Testis (tissue), 5 donors: ENCODE measurements at places on chromosomes 5 and 9.
A peak's percentile ranks its signal among the peaks of the same experiment; 100 is the strongest.

GRCh38 chr9:90054810-90055209, 450.0 kb downstream of the GADD45G start:
- DNase-seq: no peak

- DNase-seq: no peak
These were observed 71.9 kb downstream of the CDK5RAP2 start for GRCh38 chr9:120507936-120508510.

DNA sequence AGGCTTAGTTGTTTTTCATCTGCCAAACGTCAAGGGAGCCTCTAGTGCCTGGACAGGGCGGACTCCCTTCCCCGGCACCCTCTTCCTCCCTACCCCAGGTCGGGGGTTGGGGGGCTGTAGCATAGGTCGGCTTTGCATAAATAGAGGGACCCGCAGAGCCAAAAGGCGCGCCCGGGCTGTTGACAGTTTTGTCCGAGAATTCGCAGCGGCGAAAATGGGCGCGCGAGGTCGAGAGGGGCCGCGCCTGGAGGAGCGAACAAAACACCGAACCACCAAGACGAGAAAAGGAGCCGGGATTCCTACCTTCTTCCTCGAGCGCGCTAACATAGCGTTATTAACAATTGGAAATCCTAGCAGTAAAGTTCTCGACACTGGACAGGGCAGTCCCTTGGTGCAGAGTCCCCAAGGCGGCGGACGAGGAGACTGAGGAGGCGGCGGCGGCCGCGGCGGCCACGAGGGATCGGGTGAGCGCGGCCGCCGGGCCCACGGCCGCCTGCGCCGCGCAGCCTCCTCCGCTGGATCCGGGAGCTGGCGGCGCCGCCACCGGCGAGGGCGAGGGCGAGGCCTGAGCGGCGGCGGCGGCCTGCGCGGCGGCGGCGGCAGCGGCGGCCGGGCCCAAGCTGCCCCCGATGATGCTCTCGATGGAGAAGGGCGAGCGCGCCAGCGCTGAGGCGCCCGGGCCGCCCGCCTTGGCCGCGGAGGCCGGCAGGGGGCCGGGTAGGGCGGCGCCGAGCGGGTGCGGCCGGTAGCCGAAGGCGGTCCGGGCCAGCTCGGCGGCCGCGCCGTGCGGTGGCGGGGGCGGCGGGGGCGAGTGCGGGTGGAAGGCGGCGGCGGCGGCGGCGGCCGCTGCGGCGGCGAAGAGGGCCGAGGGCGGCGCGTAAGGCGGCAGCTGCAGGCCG, 1.7 kb downstream of the FOXD1 start:
- no peak for DNase-seq

DNA sequence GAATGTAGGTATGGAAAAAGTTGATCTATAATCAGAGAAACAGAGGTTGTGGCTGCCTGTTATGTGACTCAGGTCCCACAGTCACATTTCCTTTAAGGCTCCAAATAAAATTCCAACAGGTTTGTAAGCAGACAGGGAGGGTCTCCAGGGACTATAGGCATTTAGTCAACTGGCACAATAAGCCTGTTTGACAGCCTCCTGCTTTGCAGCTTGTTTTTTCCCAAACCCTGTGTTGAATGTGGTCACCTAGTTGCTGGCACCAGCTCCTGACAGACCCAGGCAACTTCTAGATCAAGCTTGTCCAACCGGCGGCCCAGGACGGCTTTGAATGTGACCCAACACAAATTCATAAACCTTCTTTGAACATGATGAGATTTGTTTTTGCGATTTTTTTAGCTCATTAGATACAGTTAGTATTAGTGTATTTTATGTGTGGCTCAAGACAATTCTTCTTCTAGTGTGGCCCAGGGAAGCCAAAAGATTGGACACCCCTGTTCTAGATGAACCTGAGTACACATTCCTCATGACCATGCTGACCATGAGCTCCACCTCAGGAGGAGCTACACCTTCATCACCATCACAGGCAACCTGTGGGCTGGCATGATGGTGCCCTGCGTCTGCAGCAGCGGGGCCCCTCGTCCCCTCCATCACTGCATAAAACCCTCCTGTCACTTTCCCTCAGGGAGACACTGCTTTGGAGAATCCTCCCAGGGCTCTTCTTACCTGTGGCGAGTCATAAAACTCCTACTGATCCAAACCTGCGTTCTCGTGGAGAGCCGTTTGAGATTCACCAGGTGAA, 15.7 kb upstream of the GRHPR start:
- no peak for DNase-seq

DNA sequence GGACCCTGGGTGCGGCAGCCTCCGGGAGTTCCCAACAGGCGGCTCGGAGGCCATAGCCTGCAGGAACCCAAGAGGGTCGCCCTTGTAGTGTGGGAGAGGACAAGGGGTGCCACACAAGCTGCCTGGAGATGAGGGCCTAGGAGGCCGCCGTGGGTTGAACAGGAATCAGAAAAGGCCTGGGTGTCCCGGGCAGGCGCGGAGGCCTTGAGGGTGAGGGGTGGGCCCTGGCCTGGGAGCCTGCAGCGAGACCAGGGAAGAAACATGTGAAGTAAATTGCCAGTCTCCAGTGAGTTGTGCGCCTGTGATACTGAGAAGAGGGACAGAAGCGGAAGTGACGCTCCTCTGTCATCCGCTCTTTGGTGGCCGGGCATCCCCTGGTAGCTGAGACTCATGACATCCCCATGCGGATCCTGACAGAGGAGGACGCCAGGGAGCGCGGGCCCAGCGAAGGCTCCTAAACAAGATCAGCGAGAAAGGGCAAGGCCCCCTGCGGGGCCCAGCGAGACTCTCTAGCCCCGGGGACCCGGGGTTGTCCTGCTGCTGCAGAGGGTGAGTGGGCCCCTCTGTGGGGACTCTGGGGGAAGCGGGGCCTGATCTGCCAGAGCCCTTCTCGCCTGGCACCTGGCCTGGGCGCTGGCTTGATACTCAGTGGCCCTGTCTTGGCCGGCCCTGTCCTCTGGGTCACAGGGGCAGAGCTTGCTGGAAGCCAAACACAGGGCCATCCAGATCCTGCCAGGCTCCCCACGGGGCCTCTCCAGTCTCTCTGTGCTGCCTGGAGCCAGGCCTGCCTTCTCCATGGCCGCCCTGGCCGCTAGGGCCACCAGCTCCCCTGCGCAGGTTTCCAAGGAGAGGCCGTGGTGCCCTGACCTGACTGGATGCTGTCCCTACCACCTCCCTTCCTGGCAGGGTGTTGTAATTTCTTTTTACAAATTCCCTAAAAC, 788.4 kb downstream of the TLE4 start:
- DNase-seq: peak; percentile 18

- DNase-seq: no peak
These were observed 844.3 kb upstream of the DMAC1 start for GRCh38 chr9:8643896-8644295.

DNA sequence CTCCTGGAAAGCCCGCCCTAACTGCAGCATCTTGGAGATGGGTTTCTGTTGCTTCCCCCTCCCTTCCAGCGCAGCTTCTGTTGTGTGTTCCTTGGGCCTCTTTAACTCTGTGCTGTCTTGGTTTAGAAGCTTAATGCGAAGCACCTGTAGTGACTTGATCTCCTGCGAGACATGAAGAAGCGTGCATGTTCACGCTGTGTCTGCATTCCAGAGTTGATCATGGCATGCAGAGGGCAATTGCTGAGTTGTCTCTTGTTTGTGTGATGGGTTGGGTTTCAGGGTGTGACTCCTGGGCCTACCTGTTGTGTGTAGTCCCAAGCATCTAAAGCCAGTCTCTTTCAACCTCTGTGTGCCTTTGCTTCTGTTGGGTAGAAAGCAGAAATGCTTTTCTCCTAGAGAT, 155.6 kb downstream of the SMARCA2 start:
- DNase-seq: no peak

DNA sequence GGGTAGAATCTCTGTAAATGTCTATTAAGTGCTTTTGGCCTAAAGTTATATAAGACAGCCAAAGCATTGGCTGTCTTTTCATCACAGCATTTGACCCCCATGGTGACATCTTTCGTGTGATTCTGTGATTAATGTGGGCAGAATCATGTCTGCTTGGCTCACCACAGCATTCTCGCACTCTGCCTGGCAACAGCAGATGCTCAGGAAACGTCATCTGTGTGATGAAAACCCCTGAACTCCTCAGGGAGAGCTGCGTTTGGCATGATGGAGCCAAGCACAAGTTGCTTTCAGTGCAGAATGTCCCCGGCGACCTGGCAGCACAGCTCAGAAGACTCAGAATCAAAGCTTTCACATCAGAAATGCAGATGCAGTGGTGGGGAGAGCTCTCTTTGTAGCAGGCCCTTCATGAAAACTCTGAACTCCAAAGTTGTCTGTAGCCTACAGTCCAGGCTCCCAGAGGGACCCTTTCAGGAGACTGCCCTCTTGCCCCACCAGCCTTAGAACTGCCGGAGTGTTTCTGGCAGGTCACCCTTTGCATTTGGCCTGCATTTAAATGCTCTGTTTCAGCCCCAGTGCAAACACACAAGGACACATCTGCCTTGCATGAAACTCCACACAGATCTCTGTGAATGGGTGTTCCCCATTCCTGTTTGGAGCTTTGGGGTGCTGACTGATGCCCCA, 155.6 kb upstream of the PANK3 start:
- peak; percentile 59 for DNase-seq

- DNase-seq: no peak
These were observed 252.5 kb downstream of the SLIT3 start for GRCh38 chr5:169048181-169049125.

DNA sequence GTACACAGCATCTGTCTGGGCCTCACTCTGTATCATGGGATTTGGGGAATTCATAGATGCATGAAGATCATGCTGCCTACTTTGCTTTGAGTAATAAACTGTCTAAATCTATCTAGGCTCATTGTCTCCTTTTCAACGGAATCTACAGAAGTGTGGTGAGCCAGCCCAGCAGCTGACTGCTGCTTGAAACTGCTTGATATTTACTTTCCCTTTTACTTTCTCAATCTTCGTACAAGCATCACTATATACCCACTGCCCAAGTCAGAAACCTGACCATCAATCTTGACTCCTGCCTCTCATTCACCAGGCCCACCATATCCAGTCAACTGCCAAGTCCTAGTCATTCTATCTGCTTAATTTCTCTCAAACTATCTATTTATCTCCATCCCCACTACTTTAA, 142.9 kb downstream of the NR2F1-AS1 start:
- DNase-seq: no peak
